ENCODE measurements at places on chromosomes 7 and 10.

- no peak for DNase-seq
These were observed 21.1 kb upstream of the PFKP start for GRCh38 chr10:3046210-3046779.

DNA sequence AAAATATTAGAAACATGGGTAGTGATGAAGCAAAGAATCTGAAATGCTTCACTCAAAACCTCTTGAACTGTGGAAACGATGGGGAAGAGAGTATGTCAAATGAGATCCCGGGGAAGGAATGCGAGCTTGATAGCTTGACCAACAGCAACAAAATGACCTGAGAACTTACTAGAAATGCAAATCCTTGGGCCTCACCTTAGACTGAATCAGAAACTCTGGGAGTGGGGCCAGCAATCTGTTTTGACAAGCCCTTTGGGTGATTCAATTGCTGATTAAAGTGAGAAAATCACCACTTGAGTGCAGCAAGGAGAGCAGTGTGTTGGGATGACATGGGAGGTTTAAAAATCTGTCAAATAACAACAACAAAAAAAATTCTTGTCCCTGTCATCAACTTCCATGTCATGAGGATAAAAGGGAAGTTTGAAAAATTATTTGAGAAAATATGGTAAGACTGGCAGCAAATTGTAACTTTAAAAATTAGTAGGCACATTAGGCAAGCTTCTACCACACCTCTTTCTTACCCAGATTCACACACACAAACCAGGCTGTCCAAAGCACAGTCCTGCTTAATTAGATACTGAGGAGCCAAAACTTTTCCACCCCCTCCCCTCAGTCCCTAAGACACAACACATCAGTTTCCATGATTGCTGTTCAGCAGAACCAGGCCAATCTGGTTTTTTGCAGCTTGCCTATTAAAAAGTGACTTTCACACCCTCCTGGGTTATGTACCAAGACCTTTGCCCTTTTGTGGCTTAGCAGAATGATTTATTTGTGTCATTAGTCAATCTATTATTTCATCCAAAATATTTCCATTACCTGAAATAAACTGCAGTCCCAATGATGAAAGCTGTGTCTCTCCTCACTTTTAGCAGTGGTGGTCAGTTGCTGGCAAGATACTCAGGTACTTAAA is 15.6 kb downstream of the CALCR start:
- DNase-seq = no peak

DNA sequence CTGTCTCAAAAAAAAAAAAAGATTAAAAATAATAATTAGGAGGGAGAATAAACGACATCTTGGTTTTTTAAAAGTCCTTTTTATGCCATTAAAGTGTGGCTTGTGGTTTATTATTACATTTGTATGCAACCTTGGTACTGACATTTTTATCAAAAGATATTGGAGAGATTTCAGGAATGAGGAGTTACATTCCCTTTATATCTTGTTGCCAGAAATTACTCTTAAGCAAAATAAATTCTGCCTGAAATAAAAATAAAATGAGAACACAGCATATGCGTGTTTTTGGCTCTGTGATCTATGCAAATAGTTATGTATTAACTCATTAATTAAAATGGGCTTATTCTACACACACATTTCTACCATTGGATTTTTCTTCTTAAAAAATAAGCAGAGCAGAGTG is 202.4 kb downstream of the BICC1 start:
- DNase-seq = no peak

GRCh38 chr7:126533715-126534114 is 719.0 kb downstream of the GRM8 start:
- no peak for DNase-seq

GRCh38 chr7:124351950-124352349 is 319.1 kb upstream of the TMEM229A start:
- no peak for DNase-seq

- peak; percentile 74 for DNase-seq
These were observed 23.9 kb upstream of the MPP7 start for GRCh38 chr10:28326516-28327490.

GRCh38 chr10:15058689-15059088 is 14.9 kb downstream of the OLAH start:
- no peak for DNase-seq

- DNase-seq = no peak
These were observed 45.5 kb upstream of the PRKAR2B start for GRCh38 chr7:106999023-106999422.

- DNase-seq = no peak
These were observed 37.7 kb downstream of the ARHGAP19 start for GRCh38 chr10:97254694-97255093.

DNA sequence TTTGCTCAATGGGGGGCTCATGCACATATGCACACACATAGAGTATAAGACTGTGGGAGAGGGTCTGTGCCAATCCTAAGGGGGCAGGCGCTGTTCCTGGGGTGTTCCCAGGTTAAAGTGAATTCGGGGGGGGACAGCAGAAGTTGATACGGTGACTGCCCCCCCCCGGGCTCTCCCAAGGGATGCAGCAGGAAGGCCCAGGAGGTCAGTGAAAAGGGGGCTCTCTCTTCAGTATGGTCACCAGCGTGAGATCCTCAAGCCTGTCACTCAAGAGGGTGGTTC is 32.4 kb downstream of the SPDYE6 start:
- no peak for DNase-seq

DNA sequence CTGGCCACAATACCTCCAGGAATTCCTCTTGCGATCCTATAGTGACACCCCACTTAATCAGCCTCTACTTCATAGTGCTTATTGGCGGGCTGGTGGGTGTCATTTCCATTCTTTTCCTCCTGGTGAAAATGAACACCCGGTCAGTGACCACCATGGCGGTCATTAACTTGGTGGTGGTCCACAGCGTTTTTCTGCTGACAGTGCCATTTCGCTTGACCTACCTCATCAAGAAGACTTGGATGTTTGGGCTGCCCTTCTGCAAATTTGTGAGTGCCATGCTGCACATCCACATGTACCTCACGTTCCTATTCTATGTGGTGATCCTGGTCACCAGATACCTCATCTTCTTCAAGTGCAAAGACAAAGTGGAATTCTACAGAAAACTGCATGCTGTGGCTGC is 56.8 kb downstream of the GPR141 start:
- DNase-seq = no peak

Measured in non-pigmented ciliary epithelial cell (primary cell).